ENCODE measurements at places on chromosomes 5 and 9.
A peak's percentile ranks its signal among the peaks of the same experiment; 100 is the strongest.

DNA sequence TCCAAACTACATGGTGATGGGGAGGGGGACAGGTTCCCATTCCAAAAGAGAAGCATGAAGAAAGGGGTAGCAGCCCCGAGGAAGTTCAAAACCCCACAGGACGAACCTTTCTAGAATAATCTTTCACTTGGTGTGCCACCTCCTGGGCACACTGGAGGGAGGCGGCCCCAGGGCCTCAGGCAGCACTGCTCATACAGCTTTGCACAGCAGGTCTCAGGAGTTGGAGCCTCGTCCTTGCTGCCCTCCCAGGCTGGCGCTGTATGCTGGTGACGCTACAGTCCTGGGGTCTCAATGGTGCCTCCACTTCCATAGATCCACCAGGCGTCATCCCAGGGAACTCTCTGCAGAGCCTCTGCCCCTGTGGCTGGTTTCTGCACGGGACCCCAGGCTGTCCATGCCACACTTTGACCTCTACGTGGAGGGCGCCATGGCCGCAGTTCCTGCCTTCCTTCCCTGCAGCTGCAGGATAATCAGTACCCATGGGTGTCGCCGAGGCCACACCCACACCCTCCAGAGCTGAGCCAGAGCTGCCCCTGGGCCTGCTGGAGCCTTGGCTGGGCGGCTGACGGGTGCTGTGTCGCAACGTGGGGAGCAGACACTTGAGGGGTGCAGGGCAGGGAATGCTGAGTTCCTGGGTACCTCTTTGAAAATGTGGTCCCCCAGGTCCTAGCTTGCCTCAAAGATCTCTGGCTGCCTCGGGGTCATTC, 95.3 kb downstream of the COL5A1 start:
- no peak for DNase-seq

DNA sequence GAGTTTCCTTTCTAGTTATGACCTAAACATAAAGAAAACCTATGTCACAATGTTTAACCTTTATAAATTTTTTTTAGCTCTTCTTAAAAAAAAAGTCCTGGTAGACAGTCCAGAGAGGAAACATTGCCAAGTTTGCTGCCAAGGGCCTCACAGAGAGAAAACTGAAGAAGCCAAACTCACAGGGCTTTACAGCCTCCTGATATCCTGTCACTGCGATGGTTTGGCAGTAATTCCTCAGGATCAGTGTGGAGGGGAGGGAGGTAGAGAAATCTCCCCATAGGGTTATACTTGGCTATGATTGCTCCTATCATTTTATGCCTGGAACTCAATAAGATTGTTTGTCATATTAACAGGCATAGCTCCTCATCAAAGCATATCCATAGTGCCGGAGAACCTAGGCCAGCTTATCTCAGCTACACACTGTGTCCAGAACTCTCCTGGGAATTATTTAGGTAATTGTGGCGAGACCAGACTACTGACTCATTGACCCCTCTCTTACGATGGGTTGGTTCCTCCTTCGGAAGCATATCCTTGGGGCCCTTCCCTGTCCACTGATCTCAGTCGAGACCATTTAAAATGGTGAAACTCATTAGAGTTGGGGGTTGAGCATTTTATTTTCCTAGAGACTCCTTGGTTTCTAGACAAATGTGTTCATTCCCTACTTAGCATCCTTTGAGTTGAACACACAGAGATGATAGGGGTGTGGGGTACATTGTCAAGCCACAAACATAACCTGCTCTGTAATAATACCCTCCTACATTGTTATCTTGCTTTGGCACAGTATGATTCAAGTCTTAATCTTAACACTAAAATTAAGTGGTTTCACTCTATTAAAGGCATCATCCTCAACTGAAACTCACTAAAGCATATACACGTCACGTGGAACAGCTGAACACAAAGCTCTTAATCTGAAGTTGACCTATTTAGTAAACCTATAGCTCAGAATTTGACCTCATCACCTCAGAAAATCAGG, 53.4 kb upstream of the TMC1 start:
- no peak for DNase-seq

DNA sequence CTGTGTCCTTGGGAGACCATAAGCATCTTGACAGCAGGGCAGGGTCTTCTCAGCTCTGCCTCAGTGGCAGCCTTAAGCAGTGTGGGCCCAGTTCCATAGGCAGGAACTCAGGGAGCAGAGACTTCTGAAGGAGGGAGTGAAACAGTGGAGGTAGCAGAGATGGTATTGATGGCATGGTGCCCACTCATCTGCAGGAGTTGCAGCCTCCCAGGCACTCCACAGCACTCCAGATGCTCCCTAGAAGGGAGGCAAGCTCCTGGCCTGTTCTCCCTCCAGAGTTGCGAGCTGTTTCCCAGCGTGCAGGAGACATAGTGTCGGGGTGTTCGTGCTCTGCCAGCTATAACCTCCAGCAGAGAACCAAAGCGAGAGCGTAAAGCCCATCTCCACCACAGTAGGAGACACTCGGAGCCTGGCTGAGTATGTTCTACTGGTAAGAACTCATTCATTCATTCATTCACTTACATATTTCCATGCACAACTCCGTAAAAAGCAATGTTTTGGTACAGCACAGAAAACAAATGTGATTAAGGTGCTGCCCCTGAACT, 31.4 kb upstream of the UNC5A start:
- DNase-seq, result no peak

DNA sequence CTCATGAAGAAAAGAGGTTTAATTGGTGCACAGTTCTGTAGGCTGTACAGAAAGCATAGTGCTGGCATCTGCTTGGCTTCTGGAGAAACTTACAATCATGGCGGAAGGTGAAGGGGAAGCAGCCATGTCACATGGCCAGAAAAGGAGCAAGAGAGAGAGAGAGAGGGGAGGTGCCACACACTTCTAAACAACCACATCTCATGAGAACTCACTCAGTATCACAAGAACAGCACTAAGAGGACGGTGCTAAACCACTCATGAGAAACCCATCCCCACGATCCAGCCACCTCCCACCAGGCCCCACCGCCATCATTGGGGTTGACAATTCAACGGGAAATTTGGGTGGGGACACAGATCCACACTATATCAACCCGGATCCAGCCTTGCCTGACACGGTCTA, 28.8 kb upstream of the IER5L start:
- no peak for DNase-seq

DNA sequence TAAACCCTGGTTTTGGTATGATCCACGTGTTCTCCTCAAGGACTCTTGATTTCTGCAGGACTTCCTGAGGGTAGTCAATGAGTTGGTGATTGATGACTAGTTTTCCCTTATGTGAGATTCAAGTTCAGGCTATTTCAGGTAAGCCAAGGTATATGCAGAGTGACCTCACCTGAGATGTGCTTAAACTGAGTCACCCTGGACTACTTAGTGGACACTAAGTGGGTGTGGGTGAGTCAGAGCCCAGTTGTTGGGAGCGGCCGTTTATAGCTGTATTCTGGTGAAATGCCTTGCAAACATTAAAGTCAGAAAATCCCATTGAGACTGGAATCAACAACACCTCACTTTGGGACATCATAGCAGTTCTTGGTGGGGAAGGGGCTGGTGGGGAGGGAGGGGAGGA, 62.9 kb downstream of the SLC28A3 start:
- no peak for DNase-seq

- peak; percentile 74 for DNase-seq
Observed at GRCh38 chr9:127397646-127398274, 791 bp downstream of the SLC2A8 start.

DNA sequence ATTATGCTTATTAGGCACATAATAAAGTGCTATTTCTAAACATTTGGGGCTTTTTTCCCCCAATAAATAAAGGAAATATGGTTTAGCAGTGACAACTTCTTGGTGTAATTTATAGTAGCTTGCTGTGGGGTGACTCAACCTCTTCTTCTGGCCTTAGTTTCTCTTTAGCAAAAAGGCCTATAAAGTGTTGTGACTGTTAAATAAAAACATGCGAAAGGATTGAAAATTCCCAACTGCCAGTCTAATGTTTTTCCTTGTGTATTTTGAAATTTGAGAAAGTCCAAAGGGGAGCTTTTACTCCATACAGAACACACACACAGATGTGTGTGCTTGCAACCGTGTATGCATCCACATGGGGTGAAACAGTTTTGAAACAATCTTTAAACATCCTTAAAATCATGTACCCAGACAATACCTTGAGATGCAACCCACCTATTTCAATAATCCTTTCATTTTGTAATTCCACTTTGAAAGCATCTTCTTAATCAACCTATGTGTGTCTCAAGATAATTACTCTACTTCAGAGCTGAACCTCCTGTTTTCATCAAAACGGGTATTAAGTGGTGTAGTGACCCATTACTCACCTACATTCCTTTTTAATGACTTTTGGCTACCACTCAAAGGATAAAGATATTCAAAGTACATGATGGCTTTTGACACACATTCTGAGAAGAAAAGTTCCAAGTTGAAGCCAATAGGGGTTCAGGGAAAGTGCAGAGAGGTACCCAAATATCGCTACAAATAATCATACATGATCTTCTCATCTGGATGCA, 123.8 kb downstream of the DROSHA start:
- DNase-seq, result peak; percentile 15

DNA sequence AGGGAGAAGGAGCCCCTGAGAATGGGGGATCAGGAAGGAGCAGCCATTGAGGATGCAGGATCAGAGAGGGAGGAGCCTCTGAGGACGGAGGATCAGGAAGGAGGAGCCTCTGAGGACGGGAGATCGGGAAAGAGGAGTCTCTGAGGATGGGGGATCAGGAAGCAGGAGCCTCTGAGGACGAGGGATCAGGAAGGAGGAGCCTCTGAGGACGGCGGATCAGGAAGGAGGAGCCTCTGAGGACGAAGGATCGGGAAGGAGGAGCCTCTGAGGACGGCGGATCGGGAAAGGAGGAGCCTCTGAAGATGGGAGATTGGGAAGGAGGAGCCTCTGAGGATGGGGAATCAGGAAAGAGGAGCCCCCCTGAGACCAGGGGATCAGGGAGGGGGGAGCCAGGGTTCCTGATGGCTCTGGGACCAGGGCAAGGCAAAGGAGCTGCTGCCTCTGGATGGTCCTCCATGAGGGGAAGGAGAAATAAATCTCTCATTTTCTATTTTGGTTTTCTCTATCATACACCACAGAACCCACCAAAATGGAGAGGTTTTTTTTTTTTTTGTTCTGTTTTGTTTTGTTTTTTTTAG, 22.6 kb upstream of the SARDH start:
- no peak for DNase-seq

- DNase-seq, result no peak
Observed at GRCh38 chr9:121275781-121276658, 8.1 kb downstream of the GSN start.

DNA sequence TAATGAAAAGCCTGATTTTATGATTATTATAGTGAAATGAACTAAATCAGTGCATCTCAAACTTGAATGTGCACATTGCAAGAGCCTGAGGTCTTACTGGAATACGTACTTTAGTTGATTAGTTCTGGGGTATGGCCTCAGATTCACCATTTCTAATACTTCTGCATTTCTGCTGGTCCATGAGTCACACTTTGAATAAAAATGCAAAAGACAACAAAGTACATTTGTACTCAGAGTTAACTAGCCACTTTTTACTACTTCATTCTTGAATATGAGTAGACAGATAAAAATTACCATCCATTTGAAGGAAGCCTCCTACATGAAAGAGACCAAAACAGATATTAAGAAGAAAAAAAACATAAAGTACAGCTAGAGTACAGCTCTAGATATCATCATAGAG, 27.1 kb upstream of the PRR16 start:
- peak; percentile 40 for DNase-seq

DNA sequence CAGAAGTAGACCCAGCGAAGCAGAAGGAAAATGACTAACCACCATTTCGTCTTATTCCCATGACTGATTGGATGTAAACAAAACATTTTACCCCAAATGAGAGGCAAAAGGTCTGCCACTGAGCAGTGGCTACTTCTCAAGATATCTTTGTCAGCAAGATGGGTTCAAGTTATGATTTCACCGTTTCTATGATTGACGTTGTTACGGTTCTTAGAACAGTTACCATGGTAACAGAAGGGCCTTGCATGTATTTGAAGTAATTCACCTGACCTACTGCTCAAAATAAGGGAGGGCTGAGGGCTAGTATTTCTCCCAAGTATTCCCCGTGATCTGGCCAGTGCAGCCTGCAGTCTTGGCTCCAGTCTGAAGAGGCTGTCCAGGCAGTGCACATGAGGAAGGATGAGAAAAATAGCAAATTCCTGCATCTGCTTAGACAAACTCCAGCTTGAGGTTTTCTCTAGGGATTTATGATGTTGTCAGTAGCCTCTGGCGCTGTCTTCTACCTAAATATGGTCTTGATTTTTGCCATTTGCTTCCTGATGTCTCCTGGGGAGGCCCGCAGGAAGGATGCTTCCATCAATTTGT, 372.7 kb downstream of the TMEM38B start:
- DNase-seq, result no peak

- no peak for DNase-seq
Observed at GRCh38 chr9:752681-753200, 88.8 kb upstream of the DMRT1 start.

DNA sequence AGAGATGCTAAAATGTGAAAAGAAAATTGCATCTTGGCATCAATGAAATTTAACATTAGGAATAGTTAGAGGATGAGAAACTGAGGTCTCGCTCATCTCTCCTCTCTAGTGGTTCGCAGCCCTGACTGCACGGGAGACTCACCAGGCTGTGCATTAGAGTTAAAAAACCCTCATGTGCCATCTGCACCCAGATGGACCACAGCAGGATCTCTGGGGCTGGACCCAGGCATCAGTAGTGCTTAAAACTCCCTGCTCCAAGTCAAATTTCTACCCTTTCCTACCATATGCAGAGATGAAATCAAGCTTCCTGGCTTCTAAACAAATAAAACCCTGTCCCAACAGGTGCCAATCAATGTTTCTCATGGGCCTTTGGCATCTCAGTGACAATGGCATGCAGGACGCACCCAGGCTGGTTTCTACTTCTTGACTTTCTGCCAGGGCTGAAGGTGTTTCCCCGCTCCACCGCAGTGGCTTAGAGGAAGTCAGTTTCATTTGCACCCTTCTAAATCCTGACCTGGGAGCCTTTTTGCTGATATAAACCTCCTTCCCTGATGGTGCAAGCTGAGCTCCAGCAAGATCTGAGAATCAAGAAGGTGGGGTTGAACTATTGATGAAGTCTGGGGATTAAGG, 132.6 kb downstream of the NSG2 start:
- no peak for DNase-seq

DNA sequence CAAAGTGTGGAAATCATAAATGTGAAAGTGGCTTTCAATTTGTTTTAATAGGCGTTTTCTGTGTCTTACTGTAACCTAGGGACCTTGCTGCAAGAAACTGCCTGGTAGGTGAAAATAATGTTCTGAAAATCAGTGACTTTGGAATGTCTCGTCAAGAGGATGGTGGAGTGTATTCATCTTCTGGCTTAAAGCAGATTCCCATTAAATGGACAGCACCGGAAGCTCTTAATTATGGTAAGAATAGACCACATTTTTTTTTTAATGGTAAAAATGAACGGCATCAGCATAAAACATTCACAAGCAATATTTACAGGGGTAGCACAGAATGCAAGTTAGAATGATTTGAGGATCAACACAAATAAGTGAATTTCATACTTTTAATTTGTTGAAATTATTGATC, 229.1 kb downstream of the PJA2 start:
- no peak for DNase-seq
